Choroid plexus epithelial cell (primary cell): ENCODE measurements at places on chromosomes 3 and 15.

- peak; percentile 60 for DNase-seq
Observed at GRCh38 chr15:76973362-76973743, 21.6 kb upstream of the PSTPIP1 start.

DNA sequence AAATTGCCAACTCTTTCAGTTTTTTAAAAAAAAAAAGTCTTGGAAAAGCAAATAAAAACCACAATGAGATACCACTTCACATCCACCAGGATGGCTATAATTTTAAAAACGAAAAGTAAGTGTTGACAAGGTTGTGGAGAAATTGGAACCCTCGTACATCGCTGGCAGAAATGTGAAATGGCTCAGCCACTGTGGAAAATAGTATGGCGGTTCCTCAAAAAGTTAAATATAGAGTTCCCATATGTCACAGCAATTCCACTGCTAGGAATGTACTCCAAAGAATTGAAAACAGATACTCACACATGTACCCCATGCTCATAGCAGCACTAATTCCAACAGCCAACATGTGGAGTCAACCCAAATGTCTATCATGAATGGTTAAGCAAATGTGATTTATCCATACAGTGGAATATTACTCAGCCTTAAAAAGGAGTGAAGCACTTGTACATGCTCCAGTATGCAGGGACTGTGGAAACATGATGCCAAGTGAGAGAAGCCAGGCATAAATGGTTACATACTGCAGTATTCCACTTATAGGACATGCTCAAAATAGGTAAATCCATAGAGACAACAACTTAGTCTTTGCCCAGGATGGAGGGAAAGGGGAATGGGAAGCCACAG is 73.8 kb upstream of the PCSK6 start:
- DNase-seq = no peak

DNA sequence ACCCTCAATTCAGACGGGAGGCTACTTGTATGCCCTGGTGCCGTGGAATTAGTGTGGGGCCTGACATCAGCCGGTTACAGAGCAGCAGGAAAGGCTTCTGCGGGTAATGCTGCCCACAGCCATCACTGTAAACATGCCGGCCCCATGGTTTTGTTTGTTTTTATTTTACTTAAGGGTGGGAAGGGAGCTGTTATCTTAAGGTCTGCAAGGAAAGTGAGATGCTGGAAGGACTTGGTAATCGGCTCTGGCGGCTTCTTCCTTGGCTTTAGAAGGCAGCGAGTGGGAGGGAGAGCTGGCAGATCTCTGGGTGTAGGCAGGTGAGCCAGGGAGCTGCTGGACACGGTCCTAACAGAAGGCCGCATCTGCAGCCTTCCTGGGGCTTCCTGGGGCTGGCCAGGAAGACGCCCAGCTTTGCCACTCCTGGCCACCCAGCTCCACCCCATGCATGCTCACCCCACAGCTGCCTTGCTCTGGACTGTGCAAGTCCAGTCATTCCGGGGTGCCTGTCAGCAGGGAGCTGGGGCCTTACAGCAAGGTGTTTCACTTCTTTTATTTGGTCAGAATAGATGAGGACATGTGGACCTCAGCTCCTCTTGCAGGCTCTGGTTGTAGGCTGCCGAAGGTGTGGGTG is 54.1 kb upstream of the FURIN start:
- DNase-seq = peak; percentile 24

- no peak for DNase-seq
Observed at GRCh38 chr15:58515807-58516206, 84.0 kb downstream of the LIPC start.

DNA sequence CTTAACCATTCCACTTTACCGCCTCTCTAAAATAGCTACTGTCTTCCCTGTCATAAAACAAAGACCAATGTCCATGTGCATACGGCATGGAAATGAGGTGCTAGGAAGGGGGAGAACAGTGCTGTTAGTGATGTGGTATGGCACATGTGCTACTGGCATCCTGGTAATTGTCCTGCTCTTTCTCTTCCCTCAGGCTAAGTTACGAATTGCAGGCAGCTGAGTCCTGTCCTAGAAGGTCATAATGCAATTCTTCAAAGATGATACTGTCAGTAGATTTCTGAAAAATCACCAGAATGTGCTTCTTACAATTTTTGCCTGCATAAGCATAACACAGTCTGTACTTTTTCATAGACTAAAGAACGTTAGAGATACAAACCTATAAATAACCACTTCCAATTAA is 216.8 kb downstream of the RSL24D1 start:
- DNase-seq = no peak
